ENCODE measurements at places on chromosomes 6 and 20.

DNA sequence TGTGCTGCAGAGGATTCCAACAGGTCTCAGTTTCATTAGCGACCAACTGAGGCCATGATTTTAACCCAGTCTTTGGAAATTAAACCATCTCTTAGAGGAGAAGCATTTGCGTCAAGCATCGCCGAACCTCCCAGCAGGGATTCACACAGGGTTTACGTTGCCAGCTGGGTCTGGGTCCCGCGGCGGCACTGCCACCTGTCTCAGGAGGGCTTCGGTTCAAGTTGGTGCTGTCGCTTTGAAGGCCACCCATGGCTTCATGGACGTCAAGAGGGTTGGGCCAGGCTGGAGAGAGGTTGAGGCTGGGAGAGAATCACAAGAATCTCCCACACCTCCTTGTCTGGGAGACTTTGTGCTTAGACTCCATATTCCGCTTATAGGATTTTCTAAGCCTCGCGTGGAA lies 43.0 kb upstream of the FRMD1 start:
- no peak for DNase-seq

DNA sequence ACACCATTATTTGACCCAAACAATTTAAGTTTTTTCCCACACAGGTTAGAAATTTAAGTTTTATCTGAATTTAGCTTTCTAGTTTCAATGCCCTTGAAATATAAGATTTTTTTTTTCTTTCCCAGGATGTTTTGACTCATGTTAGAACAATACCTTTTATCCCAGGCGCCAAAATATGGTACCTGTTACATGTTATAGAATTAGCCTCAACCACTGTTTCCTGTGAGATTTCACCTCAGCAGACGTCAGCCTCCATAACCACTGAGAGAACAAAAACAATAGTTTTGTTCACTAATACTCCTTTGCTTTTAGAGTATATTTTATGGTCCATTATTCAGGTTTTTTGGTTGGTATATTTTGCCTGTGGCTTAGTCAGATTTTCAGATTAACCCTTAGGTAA lies 302.9 kb downstream of the CDKAL1 start:
- DNase-seq, result no peak

DNA sequence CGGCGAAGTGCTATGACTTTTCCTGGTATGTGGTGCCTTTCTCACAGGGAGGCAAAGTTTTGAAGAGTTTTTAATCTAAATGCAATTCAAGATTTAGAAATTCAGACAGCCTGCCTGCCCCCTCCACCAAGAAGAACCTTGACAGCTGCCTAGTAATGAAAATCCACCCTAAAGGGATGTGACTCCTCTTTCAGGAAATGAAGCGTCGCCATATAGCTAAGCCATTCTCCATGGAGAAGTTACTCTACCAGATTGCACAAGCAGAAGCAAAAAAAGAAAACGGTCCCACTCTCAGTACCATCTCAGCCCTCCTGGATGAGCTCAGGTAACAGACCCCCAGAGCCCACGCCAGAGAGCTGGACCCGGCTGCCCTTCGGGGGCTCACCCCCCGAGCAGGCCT lies 150.1 kb downstream of the DTNBP1 start:
- no peak for DNase-seq

DNA sequence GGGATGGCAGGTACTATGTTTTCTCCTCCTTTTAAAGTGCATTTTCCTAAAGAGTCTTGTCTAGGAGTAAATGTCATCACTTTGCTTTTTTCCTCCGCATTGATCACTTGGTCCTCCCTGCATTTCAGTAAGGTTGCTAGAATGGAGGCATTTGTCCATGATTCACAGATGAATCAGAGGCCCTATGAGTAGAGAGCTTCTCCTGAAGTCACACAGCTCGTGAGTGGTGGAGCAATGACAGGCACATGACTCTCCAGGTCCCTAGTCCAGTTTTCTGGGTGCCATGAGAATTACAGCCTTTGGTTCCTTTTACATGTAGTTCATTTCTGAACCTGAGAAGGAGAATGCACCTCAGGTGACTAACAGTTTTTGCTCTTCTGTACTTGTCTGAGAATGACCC lies 50.5 kb downstream of the HLA-A start:
- DNase-seq, result no peak

- DNase-seq, result no peak
Measured at GRCh38 chr6:166336847-166337246, 5.5 kb downstream of the SFT2D1 start.

DNA sequence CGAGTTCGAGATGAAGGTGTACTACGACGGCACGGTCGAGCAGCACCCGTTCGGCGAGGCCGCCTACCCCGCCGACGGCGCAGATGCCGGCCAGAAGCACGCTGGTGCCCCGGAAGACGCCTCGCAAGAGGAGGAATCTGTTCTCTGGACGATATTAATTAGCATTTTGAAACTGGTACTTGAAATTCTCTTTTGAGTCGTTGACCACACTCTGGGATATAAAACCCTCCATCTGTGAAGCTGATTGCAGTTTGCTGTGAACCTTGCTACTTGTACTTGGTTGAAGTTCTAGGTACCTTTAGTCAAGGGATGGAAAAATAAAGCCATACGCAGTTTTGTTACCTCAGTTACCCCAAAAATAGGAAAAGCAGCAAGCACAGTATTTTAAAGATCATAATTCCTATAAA lies 917 bp downstream of the C6orf120 start:
- DNase-seq, result no peak

GRCh38 chr6:148501178-148501590 lies 158.5 kb downstream of the SASH1 start:
- DNase-seq, result no peak

GRCh38 chr6:87897663-87898062 lies 150.0 kb upstream of the SPACA1 start:
- peak; percentile 23 for DNase-seq

DNA sequence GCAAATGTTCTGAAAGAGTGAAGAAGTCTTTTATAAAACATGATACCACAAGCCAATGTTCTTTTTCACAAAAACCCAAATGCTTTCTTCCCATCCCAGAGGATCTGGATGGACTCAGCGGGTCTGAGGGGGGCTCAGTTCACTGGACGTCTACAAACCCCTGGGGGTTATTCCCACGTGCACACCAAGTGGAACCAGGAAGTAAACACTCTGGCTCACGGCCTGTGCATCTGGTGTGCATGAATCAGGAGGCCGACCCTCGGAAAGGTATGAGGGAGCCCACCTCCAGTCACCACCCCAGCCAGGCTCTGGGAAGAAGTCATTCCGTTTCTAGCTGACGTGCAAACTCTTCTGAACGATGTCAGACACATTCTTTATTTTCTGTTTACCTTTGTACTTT lies 252.2 kb downstream of the DLL1 start:
- no peak for DNase-seq

GRCh38 chr6:37190159-37190535 lies 20.2 kb downstream of the PIM1 start:
- DNase-seq, result no peak

DNA sequence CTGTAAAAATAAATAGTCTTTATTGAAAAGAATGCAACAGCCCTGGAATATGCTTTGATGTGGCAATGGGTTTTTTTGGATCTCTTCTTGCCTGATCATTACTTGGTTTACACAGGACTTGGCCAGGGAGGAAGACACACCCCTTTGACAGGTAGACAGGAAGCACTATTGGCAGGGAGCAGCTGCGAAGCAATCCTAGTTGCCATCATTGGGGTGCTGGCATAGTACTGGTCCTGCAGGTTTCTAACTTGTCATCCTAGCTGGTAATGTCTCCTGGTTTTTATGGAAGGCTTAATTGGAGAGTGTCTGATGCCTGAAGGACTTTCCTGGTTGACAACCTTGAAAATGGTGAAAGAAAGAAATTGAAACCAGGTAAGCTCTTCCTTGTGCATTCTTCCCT lies 71.2 kb upstream of the CCN6 start:
- DNase-seq, result no peak

DNA sequence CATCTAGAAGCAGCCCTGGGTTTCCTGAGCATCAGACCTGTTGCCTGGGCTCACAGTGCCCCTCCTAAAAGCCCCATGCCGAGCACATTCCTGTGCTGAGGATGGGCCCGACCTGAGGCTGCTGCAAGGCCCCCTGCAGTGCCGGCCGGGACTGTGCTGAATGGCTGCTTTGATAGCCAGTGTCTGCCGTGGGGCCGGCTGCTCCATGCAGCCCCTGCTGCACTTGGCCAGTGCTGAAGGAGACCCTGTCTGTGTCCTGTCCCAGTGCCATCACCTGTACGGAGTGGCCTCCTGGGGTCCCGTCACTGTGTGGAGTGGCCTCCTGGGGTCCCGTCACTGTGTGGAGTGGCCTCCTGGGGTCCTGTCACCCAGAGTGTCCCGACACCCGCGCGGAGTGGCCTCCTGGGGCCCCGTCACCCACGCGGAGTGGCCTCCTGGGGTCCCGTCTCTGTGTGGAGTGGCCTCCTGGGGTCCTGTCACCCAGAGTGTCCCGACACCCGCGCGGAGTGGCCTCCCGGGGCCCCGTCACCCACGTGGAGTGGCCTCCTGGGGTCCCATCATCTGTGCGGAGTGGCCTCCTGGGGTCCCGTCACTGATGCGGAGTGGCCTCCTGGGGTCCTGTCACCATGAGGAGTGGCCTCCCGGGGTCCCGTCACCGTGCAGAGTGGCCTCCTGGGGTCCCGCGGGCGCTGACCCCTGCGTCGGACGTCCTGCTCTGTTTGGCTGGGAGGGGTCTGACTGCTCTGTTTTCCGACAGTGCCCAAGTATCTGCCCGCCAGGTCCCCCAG lies 7.0 kb downstream of the COL9A3 start:
- no peak for DNase-seq

- DNase-seq, result no peak
Measured at GRCh38 chr6:130202782-130203181, 20.0 kb downstream of the SAMD3 start.

- no peak for DNase-seq
Measured at GRCh38 chr6:122610690-122611455, 668 bp downstream of the PKIB start.

- DNase-seq, result peak; percentile 85
Measured at GRCh38 chr6:107600936-107601335, 111.0 kb downstream of the SOBP start.

GRCh38 chr6:18997375-18997826 lies 610.3 kb downstream of the RNF144B start:
- DNase-seq, result peak; percentile 23

DNA sequence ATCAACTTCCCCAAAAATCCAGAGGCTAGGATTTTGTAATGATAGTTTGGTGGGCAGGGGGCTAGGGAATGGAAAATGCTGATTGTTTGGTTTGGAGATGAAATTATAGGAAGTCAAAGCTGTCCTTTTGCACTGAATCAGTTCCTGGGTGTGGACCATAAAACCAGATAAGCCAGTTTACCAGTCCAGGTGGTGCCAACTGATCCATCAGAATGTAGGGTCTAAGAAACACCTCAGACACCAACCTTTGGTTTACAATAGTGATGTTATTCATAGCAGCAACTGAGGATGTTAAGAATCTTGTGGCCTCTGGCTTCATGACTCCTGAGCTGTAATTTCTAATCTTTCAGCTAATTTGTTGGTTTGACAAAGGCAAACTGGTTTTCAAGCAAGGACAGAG lies 496.6 kb upstream of the EPHA7 start:
- no peak for DNase-seq

DNA sequence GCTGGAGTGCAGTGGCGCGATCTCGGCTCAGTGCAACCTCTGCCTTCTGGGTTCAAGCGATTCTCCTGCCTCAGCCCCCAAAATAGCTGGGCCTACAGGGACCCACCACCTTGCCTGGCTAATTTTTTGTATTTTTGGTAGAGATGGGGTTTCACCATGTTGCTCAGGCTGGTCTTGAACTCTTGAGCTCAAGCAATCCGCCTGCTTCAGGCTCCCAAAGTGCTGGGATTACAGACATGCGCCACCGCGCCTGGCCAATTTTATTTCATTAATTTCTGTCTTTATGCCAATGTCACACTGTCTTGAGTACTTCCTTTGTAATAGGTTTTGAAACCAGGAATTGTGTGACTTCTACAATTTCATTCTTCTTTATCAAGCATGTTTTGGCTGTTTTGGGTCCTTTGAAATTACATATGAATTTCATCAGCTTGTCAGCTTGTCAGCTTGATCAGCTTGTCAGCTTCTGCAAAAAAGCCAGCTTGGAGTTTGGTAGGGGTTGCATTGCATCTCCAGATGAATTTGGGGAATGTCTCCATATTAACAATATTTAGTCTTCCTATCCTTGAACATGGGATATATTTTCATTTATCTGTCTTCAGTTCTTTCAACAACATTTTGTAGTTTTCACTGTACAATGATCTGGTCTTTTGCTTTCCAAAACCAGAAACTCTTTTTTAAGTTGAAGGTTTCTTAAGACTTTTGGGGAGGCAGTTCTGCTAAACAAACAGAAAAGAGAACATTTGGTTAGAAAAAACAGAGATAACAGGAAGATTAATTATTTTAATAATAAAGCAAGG lies 20.8 kb downstream of the ZFAND3 start:
- no peak for DNase-seq

- no peak for DNase-seq
Measured at GRCh38 chr6:151670116-151670515, 137.4 kb upstream of the ESR1 start.

GRCh38 chr6:170289180-170289931 lies 1.5 kb downstream of the DLL1 start:
- DNase-seq, result no peak

DNA sequence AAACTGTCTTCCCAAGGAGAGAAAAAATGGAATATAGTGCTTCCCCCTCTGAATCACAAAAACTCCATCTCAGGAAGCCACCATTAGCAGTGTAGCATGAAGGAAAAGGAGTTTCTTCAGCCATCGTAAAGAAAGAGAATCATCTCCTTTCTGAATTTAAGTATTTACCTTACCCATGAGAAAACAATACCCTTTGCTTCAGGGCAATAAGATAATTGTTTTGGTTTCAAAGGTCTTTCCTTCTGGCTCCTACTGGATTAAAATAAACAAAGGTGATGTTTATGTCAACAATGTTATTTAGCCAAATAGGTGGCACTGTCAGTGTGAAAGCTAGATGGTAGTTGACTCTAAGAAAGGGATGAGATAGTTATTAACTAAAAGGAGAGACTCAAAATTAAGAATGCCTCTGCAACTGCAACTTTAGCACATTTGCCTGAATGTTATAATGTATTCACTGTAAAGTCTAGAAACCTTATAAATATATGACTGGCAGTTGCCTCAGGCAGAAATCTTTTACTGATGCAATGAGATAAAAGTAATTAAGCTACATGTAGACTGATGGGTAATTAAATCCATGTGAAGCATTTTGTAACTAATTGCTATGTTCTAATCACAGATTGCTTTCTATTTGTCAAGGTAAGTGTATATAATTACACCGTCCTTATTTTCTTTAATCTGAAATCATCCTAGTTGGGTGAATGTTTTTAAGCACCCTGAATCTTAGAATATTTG lies 399.0 kb downstream of the CDKAL1 start:
- no peak for DNase-seq

- DNase-seq, result no peak
Measured at GRCh38 chr6:109302176-109302575, 80.1 kb downstream of the CD164 start.

- no peak for DNase-seq
Measured at GRCh38 chr6:154933181-154933827, 61.8 kb upstream of the TIAM2 start.

GRCh38 chr20:33951171-33951570 lies 42.5 kb upstream of the RALY start:
- DNase-seq, result no peak

Measured in NCI-H226 (cell line).